ENCODE measurements at places on chromosomes 7 and 10.

- peak; percentile 9 for DNase-seq
Observed at GRCh38 chr10:1454428-1454827, 282.9 kb downstream of the ADARB2 start.

DNA sequence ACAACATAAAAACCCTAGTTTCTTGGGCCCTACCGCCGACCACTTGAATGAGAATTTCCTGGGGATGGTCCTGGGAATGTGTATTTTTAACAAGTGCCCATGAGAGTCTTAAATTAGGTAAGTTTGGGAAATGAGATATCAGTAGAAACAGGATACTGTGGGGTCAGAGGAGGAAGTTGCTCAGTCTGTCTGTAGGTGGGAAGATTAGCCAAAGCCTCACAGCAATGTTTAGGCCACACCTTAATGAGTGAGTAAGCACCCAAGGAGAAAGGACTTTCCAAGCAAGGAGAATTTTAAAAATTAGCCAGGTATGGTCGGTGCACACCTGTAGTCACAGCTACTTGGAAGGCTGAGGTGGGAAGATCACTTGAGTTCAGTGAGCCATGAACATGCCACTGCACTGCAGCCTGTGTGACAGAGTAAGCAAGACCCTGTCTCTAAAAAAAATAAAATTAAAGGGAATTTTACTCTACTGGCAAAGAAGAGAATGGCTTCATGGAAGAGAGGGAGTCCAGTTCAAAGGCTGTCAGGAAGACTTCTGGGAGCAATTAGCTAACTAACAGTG, 31.9 kb downstream of the PAPSS2 start:
- DNase-seq: no peak

- DNase-seq: no peak
Observed at GRCh38 chr10:99297033-99297432, 32.1 kb upstream of the CNNM1 start.

DNA sequence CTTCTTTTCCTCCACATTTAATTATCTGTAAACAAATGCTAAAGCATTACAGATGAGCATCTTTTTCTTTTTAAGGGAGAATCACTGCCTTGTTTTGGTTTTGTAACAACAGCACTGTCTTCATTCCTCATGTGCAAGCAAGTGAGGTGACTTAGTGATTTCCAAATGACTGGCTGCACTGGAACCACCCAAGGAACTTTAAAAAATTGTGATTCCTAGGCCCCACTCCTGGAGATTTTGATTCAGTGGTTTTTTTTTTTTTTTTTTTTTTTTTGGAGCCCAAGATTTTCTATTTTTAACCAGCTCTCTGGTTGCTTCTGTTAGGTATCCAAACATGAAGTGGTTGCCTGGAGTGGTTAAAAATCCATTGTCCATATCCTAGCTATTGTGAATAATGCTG, 176.2 kb downstream of the LRMDA start:
- DNase-seq: no peak

- no peak for DNase-seq
Observed at GRCh38 chr7:71538210-71538609, 406.3 kb downstream of the GALNT17 start.

DNA sequence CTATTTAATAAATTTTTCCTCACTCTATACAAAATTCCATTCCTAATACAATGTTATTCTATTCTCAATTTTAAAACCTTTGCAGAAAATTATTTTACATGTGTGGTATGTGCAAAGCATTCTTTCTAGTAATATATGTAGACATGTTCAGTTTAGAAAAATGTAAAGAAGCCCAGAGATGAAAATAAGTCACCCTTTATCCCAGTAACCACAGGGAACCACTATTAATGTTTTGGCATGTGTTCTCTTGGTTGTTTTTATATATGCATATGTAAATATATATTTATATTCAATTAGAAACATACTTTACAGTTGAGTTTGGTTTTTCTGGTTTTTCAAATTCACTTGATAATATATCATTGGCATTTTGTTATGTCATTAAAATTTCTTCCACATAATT, 14.8 kb upstream of the GLCCI1 start:
- DNase-seq: no peak

- no peak for DNase-seq
Observed at GRCh38 chr10:75379817-75380216, 21.7 kb downstream of the ZNF503 start.

DNA sequence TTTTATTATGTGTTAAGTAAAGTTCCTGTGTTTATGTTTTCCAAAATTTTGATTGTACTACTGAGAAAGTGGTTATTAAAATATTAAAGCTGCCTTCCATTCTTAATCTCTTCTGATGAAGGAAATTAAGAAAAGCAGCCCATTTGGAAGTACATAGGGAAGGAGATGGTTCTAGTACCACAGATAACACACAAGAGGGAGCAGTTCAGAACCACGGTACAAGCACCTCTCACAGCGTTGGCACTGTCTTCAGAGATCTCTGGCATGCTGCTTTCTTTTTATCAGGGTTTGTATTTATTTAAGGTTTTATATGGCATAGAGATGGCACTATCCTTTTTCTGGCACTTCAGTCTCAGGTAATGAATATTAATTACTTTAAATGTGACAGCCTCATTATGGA, 111.6 kb downstream of the PHTF2 start:
- DNase-seq: no peak

GRCh38 chr10:59711871-59712494, 2.3 kb upstream of the SLC16A9 start:
- no peak for DNase-seq

- no peak for DNase-seq
Observed at GRCh38 chr7:77395626-77396025, 20.5 kb downstream of the GSAP start.

DNA sequence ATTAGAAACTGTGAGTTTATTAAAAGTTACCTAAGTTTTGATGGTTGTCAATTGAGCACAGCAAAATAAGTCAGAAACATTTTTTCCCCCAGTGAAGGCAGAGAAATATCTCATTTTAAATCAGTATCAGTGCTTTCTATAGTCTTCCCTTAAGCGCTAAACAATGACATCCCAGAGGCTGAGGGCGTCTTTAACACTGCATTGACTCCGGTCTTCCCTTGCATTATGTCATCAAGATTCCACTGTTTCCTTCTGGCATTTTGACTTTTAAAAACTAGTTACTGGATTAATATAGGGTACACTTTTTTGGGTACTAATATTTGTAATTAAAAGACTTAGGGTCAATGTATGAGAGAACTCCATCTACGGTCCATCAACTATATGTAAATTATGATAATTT, 3.9 kb downstream of the GLUD1 start:
- no peak for DNase-seq

GRCh38 chr10:69061305-69062161, 26.4 kb upstream of the SRGN start:
- peak; percentile 40 for DNase-seq

GRCh38 chr10:24449321-24449740, 240.4 kb downstream of the KIAA1217 start:
- no peak for DNase-seq

DNA sequence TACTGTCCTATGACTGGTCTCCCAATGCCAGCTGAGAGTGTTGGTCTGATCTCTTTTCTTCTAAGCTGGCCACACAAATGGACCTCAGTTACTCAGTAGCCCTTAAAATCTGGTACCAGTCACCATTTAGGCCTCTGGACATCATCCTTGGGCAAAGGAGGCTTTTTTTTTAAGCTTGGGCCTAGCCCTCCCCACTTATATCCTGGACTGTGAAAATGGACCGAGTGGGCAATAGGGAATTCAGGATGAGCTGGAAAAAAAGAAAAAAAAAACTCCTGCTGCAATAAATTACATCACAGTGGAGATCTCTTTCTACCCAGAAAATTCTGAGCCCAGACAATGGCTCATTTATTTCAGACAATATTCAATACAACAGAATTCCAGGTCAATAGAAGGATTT, 68.4 kb downstream of the PARP12 start:
- DNase-seq: no peak

DNA sequence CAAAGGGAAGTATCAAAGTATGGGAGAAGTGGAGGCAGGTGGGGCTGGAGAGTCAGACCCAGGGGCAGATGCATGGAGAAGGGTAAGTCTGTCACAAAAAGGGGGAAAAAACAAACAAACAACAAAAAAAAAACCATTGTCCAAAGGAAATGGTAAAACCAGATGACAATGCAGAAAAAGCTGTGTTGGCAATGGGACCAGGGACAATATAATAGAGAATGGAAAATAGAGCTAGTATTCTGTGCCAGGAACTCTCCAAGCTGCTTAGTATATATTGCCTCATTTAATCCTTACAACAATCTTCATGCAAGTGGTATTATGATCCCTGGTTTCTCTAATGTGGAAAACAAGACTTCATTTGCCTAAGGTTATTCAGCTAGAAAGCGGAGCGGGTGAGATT, 13.1 kb upstream of the KDM7A start:
- DNase-seq: no peak

DNA sequence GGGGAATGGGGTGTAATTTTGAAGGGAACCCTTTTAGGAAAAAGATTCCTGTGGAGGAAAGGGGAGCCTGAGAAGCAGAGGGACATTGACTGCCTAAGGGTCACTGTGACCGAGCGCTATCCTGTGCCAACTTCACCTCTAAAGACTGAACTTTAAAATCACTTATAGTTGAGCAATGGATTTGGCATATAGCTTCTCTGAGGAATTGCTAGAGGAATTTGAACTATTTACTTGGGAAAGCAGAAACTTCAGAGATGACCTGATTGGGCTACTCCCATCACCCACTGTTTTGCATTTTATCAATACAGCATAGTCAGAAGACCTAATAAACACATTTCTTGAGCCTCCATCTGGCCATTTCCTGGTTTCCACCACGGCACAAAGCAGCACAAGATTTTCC, 23.7 kb upstream of the WNT16 start:
- no peak for DNase-seq
